ENCODE measurements at places on chromosomes 5 and 9.
A peak's percentile ranks its signal among the peaks of the same experiment; 100 is the strongest.

- no peak for DNase-seq
Observed at GRCh38 chr9:119114681-119115080, 254.6 kb downstream of the BRINP1 start.

- peak; percentile 91 for DNase-seq
Observed at GRCh38 chr5:98929710-98930298, 997 bp upstream of the CHD1 start.

DNA sequence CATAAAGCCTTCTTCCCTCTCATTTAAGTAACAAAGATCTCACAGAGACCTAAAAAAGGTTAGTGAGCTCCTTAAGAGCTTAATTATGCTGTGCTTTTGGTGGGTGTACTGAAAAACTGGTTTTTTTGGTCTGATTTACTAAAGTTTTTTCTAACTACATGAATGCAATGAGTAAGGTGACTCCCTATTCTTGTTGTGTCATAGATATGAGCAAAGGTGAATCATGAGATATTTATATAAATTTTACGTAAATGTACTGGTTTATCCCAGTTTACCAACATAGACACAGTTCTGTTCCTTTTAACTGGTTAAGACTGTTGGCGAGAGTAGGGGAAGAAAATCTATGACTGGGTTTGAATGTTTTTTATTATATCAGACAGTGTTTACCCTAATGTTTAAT, 250.5 kb downstream of the NR2F1-AS1 start:
- no peak for DNase-seq

- DNase-seq, result no peak
Observed at GRCh38 chr9:106958955-106959657, 96.1 kb downstream of the ZNF462 start.

- DNase-seq, result no peak
Observed at GRCh38 chr9:129930743-129931142, 95.5 kb downstream of the USP20 start.

DNA sequence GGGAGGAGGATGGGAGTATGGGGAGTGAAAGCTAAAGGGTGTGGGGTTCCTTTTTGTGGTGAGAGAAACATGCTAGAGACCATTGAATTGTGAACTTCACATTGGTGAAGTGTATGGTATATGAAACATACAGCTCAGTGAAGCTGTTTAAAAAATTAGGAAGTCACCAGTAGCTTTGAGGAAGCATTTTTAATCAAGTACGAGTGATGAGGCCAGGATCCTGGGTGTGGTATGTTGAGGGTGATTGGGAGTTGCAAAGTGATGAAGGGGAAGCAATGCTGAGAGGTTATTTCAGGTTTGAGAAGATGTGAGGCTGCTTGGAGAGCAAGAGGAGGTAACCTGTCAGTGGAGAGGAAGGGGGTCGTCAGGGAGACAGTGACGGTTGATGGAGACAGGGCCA, 22.7 kb upstream of the CLK4 start:
- DNase-seq, result no peak

DNA sequence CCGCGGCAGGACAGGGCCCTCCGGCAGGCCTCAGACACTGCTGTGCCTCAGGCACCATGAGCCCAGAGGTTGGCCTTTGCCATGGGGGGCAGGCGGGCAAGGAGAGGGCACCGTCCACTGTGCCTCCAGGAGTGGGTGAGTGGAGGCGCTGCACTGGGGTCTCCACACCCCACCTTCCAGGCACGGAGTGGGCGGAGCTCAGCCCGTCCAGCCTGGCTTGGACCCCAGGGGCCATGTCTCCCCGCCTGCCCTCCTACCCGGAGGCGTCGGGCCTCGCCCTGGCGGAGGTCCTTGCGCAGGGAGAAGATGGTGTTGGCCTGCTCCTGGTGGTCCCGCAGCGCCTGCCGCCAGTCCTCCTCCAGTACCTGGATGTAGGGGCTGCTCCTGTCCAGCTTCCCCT, 3.4 kb downstream of the CARD9 start:
- DNase-seq, result no peak

DNA sequence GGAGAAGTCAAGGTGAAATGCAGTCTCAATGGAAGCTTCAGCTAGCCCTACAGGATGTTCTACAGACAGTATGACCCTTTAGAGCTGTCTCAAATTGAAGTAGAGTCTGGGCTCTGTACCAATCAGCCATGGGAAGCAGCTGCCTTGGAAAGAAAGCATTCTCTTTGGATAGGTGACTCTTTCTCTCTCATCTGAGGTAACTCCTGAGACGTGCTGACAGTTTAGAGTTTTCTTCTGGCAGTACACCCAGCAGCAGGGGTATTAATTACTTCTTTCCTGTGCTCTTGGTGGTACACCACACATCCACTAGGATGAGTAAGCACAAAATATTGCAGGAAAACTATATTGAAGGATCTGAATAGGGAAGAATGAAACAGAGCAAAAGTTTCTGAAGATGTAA, 329.6 kb upstream of the RGMB start:
- no peak for DNase-seq

GRCh38 chr5:151199581-151200185, 24.2 kb downstream of the CCDC69 start:
- no peak for DNase-seq

- no peak for DNase-seq
Observed at GRCh38 chr5:125961150-125961549, 462.1 kb upstream of the GRAMD2B start.

DNA sequence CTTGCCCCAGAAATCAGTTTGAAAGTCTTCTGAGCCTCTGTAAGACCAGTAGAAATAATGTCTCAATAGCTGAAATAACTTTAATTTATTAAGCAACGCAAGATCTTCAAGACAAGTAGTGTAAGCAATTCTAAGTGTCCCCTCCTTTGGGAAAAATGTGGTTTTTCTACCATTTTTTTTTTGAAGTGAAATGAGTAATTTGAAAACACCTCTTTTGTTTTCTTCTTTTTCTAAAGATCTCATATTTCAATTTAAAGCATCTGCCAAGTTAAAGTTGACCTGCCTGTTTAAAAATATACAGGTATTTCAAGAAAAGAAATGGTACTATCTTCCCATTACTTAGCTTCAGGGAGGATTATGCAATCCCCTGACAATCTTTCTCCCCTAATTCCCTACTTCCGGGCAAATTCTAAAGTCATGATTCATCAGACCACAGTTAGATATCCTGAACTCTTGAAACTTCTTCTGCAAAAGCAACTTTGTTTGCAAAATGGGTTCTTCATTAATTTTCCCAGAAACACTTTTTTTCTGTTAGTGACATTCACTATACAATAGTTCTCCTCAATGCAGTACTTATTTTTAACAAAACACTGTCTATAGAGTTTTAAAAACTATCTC, 7.8 kb upstream of the ANXA1 start:
- no peak for DNase-seq

GRCh38 chr9:7976856-7977255, 177.3 kb upstream of the DMAC1 start:
- no peak for DNase-seq

DNA sequence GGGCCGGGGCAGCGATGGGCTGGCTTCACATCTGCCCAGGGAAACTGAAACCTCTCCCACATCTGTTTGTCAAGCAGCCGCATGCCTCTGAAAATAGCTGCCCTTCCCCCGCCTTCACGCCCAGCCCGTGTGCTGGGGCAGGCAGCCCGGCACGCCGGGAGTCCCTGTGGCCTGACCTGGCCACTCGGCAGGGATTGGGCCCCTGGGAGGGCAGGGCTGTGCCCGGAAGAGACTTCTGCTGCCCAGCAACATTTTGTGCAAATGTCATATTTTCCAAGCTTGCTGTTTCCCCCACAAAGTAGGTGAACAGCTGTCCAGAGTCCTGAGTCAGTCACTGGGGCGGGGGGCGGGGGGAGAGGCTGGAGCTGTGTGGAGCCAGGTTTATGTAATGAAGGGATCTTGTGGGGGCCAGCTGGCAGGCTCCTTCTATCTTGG, 8.2 kb downstream of the COL27A1 start:
- no peak for DNase-seq

DNA sequence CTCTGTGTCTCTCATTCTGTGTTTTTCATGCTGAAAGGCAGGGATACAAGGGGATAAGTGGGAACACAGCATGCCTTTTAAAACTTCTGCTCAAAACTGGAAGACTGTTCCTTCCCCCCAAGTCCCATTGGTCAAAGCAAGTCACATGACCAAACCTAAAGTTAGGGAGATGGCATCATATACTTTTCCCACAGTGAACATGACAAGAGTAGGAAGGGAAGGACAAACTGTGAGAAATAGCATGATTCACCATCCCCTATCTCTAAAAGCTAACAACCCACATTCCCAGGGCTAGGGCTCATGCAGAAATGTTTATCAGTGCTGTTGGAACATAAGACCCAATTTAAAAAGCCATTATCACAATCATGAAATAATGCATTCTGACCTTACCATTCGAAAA, 24.2 kb upstream of the SHISAL2B start:
- no peak for DNase-seq

DNA sequence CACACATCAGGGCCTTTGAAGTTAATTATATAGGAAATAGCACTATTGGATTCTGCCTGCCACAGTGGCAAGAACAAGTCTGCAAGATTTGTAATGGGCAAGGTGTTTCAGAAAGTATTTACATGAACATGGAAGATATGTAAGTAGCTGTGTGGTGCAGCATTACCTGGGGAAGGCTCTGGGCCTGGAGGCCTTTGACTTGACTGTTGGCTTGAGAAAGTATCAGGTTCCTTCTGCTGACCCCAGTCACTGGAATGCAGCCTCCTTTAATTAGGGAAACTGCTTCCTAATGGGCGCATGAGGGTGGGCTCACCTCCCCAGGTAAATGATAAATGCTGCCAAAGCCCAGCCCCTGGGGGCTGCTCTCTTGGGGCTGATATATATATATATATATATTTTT, 102.7 kb downstream of the GALNT10 start:
- no peak for DNase-seq

Data from CD4-positive, alpha-beta T cell treated with Interleukin-6 at 100 ng/mL for 8 hours (primary cell).